ENCODE measurements at places on chromosomes 12 and 14.

DNA sequence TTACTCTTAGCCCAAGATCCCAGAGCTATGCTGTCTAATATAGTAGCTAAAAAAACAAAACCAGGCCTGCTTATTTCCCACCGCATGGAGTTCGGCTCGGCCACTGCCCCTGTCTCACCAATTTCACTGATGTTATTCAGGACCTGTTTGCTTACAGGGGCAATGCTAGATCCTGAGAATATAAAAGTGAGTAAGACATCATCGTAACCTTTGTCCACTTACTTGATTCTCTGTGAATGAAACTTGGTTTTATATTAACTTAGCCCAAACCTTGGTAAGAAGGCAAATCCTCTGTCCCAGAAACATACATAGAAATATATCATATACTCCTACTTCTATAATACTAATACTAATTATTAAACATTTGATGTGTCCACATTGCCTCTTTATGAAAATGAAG, 56.6 kb downstream of the RNFT2 start:
- no peak for DNase-seq

DNA sequence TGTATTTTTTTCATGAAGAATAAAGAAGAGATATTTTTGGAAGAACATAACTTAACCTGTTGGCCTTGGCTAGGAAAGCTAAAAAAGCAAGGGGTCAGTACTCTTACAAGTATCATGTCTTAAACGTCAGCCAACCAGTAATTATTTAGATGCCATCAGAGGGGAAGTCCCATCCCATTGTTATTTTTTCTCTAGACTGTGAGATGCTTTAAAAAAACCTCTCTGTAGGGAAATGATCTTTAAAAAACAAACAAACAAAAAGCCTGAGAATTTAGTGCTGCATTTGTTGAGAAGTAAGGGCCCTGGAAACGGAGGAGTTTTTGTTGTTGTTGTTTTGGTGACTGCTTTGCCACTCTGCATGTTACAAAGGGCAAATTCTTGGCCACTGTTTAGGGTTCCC, 474.0 kb downstream of the ZFP36L1 start:
- no peak for DNase-seq

GRCh38 chr12:91180582-91181395, 1.8 kb downstream of the DCN start:
- no peak for DNase-seq

DNA sequence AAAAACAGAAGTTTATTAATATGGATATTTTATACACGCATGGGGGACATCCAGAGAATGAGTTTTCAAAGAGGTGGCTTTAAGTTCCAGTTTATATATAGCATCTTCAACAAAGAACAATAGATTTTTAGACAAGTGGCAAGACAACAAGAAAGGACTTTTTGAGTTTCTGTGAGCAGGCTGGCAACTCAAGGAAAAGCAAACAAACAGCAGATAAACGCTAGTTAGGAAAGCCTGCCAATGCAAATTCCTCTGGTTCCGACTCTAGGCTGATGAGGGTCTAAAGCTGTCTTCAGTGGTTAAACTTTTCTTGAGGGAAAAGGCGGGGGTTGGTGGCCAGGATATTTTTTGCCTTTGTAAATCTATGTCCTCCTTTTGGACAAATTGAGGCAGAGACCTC, 78.4 kb upstream of the EEA1 start:
- no peak for DNase-seq

GRCh38 chr12:109762071-109762672, 48.5 kb downstream of the FAM222A start:
- no peak for DNase-seq

DNA sequence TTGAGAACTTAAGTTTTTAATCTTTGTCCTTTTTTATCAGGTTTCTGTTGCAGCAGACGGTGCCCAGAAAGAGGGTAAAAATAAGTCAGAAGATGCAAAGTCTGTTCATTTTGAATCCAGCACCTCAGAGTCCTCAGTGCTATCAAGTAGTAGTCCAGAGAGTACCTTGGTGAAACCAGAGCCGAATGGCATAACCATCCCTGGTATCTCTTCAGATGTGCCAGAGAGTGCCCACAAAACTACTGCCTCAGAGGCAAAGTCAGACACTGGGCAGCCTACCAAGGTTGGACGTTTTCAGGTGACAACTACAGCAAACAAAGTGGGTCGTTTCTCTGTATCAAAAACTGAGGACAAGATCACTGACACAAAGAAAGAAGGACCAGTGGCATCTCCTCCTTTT, 53.5 kb downstream of the RAD52 start:
- no peak for DNase-seq

GRCh38 chr12:55996715-55997534, at the start of gene SUOX:
Gene SUOX (plus strand): TSS chr12:55997276. CDS start chr12:56002222, 4,946 bp downstream.
- peak; percentile 99 for DNase-seq

DNA sequence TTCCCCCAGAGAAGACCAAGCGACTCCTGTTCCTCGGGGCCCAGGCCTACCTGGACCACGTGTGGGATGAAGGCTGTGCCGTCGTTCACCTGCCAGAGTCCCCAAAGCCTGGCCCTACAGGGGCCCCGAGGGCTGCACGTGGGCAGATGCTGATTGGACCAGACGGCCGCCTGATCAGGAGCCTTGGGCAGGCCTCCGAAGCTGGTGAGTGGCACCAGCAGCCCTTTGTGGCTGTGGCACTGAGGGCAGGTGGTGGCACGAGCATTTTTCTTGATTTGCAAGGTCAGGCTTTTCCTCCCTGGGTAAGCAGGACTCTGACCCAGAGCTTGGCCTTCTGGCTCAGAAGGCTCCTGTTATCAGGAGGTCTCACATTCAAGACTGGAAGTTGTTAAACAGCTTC, 2.7 kb downstream of the SIVA1 start:
- no peak for DNase-seq

DNA sequence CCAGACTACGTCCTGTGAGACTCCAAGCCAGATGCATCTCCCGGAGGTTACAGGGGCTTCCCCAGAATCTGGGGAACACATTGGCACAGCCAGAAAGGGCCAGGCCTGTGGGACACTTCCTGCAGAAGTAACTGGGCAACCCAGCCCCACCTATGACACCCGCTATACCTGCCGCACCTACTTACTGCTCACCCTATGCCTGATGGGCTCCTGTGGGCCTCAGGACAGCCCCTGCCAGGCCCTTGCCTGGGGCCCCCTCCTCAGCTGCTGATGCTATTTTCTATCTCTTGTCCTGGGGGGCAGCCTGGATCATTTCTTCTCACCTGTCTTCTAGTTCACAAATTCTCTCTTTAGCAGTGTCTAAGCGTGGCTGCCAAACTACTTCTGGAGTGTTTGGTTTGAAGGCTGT, 28.7 kb downstream of the JAG2 start:
- DNase-seq = no peak

DNA sequence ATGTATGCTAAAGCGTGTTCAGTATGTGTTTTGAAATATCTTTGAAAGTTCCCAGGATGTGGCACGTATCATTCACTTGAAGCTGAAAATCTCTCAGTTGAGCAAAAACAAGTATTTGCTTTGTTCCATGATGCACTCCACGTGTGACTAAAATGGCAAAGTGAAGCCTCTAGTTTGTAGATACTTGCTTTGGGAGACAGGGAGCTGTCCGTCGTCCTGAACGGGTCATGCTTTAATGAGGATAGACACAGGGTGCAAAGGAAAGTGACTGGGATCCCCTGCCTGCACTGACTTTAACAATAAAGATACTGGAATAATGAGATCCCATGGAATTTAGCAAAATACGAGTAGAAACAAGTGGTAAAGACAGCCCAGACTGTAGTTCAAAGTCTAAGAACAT, 991.4 kb downstream of the NRXN3 start:
- DNase-seq = peak; percentile 42
